HEK293T (cell line): ENCODE measurements at places on chromosomes 7 and 10.

- DNase-seq = no peak
Observed at GRCh38 chr10:91771907-91772306, 26.3 kb upstream of the TNKS2 start.

DNA sequence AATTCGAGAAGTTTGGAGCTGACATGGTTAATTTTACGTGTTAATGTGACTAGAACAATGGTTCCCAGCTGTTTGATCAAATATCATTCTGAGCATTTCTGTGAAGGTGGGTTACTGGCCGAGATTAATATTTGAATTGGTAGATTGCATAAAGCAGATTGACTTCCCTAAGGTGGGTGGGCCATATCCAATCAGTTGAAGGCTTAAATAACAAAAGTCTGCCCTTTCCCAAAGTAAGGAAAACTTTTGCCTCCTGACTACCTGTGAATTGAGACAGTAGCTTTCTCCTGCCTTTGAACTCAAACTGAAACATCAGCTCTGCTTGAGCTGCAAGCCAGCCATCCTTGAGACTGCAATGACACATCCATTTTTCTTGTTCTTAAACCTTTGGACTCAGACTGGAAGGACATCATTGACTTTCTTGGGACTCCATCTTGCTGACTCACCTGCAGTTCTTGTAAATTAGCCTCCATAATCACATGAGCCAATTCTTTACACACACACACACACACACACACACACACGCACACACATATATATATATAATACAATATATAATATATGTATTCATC, 63.1 kb upstream of the LRRTM3 start:
- no peak for DNase-seq

DNA sequence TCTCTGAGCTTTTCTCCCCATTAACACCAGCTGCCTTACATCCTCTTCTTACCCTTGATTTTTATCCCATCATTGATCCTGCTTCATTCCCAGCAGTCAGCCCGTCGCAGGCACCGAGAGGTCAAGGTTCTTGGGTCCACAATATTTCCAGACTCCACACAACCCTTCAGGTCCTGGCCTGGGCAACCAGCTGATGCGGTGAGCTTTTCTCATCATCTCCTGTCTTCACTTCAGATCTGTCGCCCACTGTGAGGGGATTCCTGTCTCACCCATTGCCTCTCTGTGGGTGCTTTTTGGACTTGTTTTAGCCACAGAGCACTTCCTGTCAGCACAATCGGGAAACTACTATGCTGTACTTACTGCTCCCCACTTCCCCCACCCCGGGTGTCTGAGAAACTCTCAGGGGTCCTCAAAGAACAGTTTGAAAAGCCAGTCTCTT, 8.4 kb upstream of the PVRIG start:
- no peak for DNase-seq

- DNase-seq = no peak
Observed at GRCh38 chr10:56469482-56469881, 108.4 kb upstream of the ZWINT start.

GRCh38 chr10:72665925-72666324, 26.0 kb upstream of the MCU start:
- no peak for DNase-seq

- no peak for DNase-seq
Observed at GRCh38 chr10:846126-846685, 85.3 kb downstream of the LARP4B start.

GRCh38 chr10:93074597-93075368, 1.1 kb downstream of the CYP26A1 start:
- no peak for DNase-seq

- DNase-seq = no peak
Observed at GRCh38 chr10:95441547-95441923, 119.6 kb downstream of the SORBS1 start.

DNA sequence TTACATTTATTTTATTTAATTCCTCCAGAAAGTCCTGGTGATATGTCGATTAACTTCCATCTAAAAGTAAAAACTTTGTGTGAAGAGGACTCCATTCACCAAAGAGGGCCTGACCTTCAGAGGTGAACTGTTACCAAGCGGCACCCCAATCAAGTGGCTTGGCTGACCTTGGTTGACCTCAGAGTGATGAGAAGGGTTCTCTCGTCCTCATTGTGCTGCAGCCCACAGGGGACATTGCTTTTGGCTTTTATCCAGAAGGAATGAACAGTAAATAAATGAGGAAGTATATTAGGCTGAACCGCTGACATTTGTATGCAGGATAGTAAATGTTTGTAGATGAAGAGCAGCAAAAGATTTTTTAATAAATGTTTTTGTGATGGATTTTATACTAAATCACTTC, 172.4 kb upstream of the MKI67 start:
- no peak for DNase-seq

DNA sequence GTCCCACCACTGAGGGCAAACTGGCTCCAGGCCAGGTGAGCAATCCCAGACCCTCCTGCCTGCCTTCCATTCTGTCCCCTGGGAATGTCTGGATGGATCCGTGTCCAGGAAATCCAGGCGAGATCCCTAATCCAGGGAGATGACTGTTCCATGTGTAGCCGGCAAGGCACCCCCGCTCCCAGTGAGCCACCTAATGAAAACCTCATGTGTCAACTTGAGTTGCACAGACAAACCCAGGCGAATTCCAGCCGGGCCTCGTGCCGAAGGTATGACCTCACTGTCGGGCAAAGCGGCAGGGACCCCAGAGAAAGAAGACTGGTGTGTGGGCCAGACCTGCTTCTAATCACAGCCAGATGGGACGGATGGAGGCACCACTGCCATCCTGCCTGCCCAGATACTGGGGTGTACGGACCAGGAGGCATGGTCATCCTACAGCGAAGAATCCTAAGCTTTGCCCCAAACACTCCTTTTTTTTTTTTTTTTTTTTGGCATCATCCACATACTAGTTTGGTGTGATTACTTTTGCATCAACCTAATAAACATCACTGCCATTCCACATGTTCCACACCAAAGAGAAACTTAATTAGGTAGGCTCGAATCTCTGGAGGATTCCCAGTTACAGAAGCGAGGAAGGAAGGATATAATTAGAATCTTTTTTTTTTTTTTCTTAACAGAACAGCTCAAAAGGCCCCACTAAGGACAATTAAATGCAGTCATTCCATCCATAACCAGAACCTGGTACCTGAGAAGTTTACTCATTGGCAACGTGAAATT, 313.1 kb downstream of the CALN1 start:
- DNase-seq = no peak

DNA sequence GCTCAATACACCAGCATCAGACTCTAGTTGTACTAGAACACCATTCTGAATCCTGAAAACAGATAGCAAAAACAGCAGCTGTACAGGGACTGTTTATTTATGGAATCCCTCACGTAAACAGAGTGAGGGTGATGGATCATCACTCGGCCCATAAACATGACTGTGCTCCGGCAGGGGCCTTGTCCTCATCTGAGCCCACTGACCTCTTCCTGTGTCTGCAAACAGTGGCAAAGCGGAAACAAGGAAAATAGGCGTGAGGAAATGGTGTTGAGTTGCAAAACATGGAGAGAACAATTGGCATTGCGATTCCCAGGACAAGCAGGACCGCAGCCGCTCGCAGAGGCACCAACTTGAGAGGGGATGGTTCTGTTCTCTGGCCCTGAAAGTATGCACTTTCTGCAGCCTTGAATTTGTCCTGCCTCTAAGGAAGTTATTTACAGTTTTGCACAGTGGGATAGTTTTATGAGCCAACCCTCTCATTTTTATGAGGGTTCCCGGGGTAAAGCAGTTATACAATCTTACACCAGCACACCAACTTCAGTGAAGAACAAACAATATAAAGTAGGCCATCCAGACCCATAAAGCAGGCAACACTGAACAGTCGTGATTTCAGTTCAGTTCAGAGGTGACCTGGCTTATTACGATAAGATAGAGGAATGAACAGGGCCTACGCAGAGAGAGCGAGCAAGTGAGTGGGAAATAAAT, 248.0 kb upstream of the FZD8 start:
- DNase-seq = peak; percentile 25

DNA sequence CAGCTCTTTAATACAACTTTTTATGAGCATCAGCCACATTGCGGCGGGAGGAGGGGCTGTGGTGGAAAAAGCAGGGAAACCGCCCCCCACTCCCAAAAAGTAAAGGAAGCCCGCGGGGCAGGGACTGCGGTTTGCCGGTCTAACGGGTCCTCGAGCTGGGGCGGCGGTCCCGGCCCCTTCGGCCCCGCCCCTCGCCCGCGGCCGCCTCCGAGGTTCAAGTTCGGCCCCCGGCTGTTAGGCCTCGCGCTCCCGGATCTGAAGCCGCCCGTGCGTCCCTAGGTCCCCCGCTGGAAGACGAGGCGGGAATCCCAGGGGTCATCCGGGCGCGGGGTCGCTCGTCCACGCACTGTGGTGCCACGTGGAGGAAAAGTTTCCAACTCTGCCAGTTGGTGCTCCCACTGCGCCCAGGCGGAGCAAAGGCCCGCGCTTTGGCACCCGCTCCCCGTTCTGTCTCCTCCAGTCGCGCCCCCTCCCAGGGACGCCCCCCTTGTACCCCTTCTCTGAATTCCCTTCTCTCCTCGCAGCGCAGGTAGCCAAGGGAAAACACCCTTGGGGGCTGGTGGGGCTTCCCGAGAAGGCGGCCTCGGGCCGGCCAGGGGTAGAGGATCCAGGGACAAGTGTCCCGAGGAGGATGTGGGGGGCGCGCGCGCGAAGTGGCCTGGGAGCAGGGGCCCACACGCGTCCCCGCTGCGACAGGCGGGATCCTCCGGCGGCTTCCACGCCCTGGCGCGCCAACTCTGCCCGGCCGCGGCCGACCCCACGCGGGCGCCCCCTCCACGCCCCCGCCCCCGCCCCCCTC, 798 bp upstream of the AUTS2 start:
- DNase-seq = peak; percentile 42

DNA sequence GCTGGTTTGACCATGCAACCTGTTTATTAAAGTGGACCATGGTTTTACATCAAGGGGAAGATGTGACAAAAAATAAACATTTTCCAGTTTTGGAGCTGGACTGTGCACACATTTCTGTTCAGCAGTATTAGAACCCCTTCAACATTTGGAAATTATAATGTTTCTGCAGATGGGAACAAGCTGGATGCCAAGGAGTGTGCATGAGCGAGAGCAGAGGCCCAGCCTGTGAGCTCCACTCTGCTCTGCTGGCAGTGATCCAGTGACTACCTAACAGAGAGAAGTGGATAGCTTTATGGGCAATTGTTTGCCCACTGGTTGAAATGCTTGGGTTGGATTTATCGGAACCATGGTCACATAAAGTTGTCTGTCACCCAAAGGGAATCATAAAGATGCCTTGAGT, 456.7 kb downstream of the NRG3 start:
- no peak for DNase-seq

DNA sequence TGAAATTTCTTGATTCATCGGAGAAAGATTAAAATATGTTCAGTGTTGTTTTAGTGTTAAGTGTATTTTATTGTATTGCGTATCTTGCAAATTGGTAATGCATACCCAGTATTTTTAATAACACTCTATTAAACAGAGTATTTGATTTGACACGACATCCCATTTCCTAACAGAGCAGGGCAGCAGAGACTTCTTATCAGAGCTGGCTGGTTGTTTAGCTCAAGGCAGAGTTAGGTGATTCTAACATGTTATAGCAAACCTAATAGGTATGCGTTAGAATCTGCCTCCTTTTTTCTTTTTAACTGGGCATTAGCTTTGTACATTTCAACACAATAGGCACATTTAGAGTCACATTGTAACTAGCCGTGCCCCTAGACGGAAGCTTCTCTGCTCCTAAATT, 57.1 kb upstream of the CELF2 start:
- no peak for DNase-seq

DNA sequence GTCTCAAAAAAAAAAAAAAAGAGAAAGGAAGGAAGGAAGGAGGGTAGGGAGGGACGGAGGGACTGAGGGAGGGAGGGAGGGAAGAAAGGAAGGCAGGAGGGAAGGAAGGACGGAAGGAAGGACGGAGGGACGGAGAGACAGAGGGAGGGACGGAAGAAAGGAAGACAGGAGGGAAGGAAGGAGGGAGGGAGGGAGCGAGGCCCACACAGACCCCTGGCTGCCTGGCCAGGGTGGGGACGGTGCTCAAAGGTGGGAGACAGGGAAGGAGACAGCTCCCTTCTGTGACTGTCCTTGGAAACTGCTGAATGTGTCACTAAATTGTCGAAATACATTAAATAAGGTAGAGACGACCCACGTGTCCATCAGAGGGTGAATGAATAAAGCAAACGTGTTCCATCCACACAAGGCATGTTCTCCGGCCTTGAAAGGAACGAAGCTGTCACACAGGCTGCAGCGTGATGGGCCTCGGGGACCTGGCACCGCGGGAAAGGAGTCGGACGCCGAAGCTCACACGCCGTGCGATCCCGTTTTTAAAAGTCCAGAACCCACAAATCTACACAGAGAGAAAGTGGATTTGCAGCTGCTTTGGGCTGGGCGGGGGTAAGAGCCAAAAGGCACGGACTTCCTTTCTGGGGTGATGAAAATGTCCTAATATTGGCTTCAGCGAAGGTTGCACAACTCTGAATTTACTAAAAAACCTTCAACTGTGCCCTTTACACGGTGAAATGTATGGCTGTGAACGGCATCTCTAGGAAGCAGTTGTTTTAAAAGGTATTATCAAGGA, 23.3 kb downstream of the ADAP1 start:
- DNase-seq = no peak

- no peak for DNase-seq
Observed at GRCh38 chr7:29891766-29892165, 85.5 kb downstream of the WIPF3 start.

- DNase-seq = no peak
Observed at GRCh38 chr10:133167693-133168616, 7.9 kb downstream of the KNDC1 start.

GRCh38 chr7:27170426-27171324, 3.4 kb downstream of the HOXA10 start:
- DNase-seq = no peak

DNA sequence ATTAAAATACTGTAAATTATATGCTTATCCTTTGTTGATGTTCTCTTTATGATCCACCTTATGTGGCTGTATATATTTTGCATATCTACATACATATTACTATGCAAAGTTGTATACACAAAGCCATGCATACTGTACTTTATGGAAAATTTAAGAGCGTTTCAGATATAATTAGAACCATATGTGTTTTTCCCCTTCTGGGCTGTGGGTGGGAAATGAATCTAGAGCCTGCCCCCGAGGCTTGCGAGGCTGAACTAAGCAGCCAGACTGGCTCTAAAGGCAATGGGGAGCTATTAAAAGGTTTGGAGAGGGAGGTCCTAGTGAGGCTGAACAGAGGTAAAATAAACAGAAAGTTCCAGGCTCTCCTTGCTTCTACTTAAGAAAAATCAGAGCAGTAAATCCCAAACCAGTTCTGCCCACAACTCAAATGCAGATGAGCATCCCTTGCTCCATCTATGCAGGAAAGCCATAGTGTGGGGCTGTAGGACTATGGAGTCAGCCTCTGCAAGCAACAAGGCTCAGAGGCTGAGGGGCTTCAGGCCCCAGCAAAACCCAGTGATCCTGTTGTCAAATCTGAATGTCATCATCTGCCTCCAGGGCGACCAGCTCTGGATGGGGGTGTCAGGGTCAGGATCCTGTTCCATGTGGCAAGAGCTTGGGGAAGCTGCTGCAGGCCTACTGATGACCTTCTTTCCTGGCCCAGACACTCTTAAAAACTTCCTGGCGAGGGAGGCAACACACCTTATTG, 14.1 kb upstream of the DDIT4 start:
- no peak for DNase-seq

- DNase-seq = no peak
Observed at GRCh38 chr7:81260152-81260551, 341.3 kb upstream of the SEMA3C start.

GRCh38 chr7:105017657-105018365, 3.8 kb downstream of the KMT2E start:
- no peak for DNase-seq
